Iris pigment epithelial cell (primary cell): ENCODE measurements at places on chromosomes 13 and 19.

DNA sequence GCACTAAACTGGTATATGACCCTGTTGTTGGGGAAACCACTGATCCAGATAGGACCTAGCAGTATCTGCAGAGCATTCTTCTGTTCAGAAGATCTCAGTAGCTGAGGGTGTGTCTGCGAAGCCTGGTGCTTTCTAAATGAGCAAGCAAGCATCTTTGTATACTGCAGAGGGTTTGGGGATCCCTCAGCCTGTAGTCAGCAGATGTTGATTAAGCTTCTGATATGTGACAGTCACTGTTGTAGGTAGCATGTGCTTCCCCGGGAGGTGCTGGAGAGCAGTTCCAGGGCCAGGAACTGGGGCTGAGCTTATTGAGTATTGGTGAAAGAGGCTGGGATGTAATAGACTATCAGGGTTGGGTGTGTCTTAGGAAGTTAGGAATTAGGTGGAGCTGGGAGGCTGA is 1.5 kb downstream of the SCAF1 start:
- DNase-seq = no peak

DNA sequence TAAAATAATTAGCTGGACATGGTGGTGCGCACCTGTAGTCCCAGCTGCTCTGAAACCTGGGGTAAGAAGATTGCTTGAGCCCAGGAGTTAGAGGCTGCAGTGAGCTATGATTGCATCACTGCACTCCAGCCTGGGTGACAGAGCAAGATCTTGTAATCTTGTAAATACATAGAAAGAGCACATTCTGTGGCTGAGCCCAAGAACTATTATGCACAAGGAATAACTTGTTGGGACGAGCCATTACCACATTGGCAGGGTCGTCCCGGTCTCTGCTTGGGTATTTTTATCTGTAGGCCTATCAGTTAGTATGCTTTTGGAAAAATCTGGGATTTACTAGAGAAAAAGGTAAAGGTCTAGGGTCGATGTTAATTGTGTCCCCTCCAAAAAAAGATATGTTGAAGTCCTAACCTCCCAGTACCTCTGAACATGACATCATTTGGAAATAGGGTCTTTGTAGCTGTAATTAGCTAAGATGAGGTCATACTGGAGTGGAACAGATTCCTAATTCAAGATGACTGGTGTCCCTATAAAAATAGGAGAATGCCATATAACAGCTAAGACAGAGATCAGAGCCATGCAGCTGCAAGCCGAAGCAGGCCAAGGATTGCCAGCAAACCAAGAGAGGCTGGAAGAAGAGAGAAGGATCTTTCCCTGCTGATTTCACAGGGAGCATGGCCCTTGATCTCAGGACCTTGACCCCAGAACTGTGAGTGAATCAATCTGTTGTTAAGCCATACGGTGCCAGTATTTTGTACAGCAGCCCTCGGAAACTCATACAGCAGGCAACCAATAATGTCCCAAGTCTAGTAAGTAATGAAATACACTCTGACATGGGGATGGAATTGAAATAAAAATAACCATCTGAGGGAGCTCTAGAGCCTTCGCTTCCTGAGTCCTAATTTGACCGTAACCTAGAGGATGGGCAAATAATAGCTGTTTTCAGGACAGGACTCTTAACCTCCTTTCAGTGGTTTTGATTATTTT is 77.0 kb downstream of the TM9SF2 start:
- DNase-seq = peak; percentile 51

GRCh38 chr13:20258208-20258962 is 26.3 kb upstream of the GJB6 start:
- DNase-seq = no peak

DNA sequence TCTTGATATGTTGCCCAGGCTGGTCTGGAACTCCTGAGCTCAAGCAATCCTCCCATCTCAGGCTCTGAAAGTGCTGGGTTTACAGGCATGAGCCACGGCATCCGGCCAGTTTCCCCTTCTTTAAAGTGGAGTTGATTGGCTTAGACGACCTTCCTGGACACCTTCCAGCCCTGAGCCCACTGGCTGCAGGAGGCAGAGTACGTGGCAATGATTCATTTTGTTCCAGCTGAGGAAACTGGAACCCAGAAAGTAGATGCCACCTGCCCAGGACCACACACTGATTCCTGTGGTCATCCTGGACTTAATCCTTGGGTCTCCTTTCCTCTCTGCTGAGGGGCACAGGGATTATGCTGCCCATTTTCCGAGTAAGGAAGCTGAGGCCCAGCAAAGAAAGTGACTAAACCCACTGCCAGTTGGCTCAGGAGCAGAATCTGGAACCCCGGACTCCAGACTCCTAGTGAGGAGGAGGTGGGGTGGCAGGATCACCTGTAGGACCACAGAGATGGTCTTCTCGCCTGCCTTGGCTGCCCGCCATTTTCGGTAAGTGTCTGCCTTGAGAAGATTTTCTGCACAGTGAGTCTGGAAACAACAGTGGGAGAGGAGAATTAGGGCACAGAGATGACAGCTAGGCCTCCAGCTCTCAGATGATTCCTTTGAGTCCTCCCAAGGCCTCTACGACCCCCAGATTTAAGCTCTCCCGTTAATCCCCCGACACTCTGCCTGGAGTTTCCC is 737 bp downstream of the XRCC1 start:
- peak; percentile 76 for DNase-seq

- peak; percentile 39 for DNase-seq
Measured at GRCh38 chr19:51710163-51710562, 13.6 kb downstream of the HAS1 start.

GRCh38 chr13:101917833-101918661 is 465.6 kb downstream of the ITGBL1 start:
- DNase-seq = no peak

GRCh38 chr19:2045501-2046045 is 5.5 kb downstream of the MKNK2 start:
- DNase-seq = no peak

DNA sequence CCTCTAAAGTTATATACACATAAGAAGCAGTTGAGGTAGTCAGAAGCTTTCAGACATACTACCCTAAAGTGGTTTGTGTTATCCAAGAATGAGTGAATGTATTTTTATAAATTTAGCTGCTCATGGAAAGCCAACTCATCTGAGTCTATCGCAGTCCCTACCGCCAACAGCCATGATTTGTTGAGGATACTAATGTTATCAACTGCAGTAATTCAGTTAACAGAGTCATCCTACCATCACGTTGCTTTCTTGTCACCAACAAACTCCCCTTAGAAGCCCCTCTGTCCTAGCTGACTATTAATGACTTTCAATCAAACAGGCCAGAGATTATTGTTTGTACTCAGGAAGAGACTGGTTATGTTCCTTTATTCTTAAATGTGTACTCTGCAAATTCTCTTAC is 169.9 kb downstream of the DCT start:
- no peak for DNase-seq

DNA sequence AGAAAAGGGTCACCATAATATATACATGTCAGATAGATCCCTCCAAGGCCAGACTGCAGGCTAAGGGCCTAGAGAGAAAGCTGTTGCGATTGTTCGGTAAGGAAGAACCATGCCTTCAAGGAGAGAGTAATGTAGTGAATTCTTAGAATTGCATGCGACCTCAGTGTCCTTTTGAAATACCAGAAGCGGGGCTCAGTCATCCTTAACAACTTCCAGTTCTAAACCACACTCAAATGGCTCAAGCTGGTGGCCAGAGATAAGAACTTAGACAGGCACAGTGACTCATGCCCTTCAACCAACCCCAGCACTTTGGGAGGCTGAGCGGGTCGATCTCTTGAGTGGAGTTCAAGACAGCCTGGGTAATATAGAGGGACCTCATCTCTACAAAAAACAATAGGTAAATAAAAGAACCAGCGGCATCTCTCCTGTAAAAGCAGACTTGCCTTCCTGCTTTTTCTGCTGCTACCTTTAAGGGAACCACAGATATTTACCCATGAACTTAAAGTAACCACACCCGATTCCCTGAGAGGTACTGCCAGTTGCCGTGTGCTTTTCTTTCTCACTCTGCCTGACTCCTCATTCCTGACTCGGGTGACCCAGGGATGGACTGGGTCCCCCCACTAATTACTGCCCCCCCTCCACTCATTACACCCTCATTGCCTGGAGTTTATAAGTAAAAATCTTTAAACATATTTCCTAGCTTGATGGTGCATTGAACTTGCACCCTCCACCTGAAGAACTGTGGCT is 15.4 kb upstream of the SIGLEC6 start:
- DNase-seq = peak; percentile 22

DNA sequence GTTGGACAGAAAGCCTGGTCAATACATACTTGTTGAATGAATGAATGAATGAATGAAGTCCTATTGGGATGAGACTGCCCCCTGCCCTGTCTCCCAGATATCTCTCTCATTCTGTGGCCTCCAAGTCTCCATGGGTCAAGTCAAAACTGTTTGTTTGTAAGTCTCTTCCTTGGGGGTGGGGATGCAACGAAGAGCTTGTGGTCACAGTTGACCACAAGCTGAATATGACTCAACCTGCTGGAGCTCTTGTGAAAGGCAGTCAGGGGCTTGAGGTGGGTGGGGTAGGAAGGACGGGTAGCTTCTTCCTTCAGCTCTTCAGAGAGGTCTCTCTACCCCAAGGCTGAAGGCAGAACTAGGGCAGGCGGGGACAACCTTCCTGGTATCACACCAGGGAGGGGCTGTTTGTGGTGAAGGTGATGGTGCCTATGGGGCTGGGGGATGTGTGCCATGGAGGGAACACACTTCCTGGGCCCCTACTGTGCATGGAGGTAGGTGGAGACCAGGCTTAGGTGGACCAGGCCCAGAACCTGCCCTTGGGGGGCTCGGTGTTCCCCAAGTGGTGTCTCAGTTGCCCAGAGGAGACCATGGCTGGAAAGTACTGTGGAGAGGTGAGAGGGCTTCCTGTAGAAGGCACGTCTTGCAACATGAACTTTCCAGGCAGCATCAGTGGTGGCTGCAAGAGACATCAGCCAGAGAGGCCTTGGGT is 8.0 kb downstream of the MYO1F start:
- DNase-seq = peak; percentile 99

- peak; percentile 90 for DNase-seq
Measured at GRCh38 chr19:4633140-4633967, 6.0 kb upstream of the TNFAIP8L1 start.

- DNase-seq = no peak
Measured at GRCh38 chr13:89828506-89828905, 1519.0 kb upstream of the MIR17HG start.

DNA sequence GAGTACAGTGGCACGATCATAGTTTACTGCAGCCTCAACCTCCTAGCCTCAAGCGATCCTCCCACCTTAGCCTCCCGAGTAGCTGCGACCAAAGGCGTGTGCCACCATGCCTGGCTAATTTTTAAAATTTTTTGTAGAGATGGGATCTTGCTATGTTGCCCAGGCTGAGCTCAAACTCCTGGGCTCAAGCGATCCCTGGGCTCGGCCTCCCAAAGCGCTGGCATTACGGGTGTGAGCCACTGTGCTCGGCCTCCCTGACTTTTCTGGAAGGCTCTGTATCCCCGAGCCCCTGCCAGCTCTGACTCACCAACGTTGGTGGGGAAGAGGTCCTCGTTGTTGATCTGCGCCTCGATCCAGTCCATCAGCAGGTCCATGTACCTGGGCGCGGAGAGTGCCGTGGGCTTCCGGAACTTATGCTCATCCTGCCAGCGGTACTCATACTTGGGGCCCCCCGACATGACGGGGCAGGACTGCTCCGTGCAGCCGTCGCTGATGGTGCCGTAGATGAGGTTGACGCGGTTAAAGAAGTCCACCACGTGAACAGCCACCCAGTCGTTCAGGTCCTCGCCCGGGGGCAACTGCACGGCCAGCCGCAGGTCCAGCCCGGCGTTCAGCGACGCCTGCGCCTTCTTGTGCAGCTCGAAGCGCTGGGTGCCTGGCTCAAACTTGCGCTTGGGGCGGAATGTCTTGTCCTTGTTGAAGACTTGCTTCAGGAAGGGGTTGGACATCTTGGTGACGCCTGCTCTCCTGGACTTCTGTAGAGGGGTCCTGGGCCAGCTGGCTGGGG is 18.1 kb downstream of the MOB3A start:
- no peak for DNase-seq

DNA sequence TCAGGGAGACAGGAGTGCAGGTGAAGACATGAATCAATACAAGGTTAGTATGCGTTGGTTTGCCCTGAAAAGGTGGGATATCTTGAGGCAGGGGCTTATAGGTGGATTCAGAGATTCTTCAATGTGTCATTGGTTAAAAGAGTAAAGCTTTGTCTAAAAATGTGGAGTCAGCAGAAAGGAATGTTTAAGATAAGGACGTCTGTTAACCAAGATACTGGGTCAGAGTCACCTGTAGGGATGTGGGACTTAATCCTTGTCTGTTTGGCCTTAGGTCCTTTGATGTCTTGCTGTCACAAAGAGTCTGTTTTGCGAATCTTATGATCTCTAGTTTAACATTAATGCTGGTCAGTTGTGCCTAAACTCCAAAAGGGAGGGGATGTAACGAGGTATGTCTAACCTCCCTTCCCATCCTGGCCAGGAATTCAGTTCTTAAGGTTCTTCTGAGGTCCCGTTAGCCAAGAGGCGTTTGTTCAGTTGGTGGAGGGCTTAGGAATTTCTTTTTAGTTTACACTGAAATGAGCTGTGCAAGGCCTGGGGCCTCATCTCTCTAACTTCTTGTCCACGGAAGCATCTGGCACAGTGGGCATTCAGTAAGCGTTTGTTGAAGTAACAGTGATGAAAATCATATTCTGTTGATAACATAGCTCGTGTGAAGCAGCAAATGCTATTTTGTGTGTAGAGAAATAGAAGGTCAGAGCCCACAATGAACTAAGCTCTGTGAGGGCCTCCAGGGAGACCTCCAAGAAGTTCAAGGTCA is 96.2 kb upstream of the RNF113B start:
- no peak for DNase-seq

- no peak for DNase-seq
Measured at GRCh38 chr13:49908637-49909036, 27.5 kb downstream of the SPRYD7 start.

GRCh38 chr19:15252398-15253018 is 20.3 kb upstream of the EPHX3 start:
- DNase-seq = peak; percentile 41

- DNase-seq = peak; percentile 63
Measured at GRCh38 chr13:95676105-95676761, 706 bp upstream of the DNAJC3 start.

- DNase-seq = no peak
Measured at GRCh38 chr19:5925830-5926427, 11.9 kb downstream of the CAPS start.

- no peak for DNase-seq
Measured at GRCh38 chr13:69279213-69279612, 828.4 kb upstream of the ATXN8OS start.

DNA sequence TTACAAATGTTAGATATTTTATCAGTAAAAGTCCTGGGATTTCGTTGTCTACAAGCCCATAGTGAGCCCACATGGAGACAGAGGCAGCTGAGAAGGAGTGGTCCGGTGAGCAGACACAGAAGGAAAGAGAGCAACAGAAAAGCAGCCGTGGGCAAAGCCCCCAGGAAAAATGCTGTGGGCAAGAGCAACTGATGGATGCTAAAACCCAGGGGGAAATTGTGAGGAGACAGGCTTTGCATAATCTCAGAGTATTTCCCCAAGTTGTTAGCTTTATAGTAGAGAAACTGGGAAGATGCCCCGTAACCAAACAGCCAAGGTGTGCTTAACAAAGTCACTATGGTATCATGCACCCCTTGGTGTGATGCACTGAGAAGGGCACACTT is 35.1 kb downstream of the GJA3 start:
- DNase-seq = no peak

DNA sequence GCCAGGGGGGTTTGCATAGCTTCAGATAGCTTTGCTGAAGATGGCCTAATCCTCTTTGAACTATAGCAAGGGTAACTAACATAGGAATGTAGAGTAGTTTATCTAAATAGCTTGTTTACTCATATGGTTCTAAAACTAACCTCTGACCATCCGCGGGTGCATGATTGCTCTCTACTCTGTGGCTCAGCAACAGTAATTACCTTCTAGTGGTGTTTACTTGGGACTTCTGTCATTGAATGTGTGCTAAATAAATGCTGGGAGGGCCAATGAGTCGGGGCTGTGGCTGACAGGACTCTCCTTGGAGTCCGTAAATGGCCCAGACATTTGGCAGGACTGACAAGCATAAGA is 1461.9 kb downstream of the UQCRFS1 start:
- no peak for DNase-seq
